ENCODE measurements at places on chromosomes 4 and X.

DNA sequence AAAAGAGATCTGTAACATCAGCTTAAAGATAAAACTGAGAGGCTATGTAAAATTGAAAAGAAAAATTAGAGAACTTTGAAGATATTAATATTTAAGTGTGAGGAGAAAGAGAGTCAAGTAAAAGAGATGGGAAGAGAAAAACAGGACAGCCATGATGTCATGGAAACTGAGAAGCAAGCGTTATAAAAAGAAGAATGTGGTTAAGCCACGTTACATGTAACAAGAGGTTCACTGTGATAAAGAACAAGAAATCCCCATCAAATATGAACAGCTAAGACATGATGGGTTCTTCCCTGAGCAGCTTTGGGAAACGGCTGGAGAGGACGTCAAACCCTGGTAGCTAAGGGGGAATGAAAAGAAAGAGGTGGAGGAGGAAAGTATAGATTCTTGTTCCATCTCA lies 1269.3 kb upstream of the TENM3 start:
- DNase-seq: no peak

- DNase-seq: no peak
Measured at GRCh38 chrX:29788991-29789699, 426.2 kb upstream of the MAGEB2 start.

DNA sequence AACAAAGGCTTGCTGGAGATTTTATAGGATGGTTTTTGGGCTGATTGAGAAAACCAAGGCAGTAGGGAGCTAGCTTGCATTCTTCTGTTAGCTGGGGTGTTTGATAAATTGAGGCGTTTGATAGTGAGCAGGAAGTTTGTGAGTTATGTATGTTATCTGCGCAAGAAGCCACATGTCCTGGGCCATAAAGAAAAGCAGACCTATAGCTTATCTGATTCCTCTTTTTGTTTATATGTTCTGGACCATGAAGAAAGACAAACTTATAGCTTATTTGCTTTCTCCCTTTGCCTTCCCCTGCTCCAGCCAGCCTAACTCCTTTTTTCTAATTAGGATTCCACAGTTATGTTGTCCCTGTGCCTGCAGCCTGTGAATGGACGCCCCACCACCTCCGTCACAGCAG lies 9.2 kb downstream of the HNRNPH2 start:
- no peak for DNase-seq

DNA sequence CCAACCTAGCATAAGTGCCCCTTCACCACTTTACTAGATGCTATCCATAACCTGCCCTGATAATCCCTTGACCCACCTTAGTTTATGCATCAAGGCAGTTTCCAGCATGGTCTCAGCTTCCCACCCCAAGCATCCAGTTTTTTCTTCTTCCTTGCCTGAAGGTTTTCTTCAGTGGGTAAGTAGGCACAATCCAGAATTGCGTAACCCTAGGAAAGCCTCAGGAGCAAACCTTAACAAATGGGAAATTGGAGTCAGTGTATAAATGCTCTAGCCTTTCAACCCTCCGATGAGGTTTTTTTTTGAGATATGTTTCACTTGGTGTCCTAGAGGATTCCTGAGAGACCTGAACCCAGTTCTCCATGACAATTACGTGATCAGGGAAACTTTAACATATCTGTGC lies 614.0 kb upstream of the BOD1L1 start:
- DNase-seq: no peak

DNA sequence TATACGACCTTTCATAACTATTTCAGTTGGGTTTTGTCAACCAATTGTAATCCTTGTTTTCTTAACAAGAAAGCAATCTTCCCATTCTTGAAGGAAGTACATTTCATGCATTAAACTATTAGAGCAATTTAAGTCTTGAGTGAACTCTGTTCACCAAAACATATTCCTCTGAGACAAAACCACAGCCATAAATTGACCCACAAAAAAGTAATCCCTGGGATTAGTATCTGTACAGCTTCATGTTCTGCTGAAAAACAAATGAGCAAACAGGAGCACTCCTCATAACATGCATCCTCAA lies 207.0 kb upstream of the PDE5A start:
- no peak for DNase-seq

Data from hypothalamus (tissue), 51 donors.